AML-193 (cell line): ENCODE measurements at places on chromosomes 2 and 18.

- no peak for DNase-seq
Observed at GRCh38 chr18:48519431-48520100, 19.3 kb upstream of the CTIF start.

GRCh38 chr2:1938986-1939385 lies 194.7 kb upstream of the PXDN start:
- DNase-seq, result no peak

- no peak for DNase-seq
Observed at GRCh38 chr2:156434461-156435291, 1.5 kb upstream of the GPD2 start.

DNA sequence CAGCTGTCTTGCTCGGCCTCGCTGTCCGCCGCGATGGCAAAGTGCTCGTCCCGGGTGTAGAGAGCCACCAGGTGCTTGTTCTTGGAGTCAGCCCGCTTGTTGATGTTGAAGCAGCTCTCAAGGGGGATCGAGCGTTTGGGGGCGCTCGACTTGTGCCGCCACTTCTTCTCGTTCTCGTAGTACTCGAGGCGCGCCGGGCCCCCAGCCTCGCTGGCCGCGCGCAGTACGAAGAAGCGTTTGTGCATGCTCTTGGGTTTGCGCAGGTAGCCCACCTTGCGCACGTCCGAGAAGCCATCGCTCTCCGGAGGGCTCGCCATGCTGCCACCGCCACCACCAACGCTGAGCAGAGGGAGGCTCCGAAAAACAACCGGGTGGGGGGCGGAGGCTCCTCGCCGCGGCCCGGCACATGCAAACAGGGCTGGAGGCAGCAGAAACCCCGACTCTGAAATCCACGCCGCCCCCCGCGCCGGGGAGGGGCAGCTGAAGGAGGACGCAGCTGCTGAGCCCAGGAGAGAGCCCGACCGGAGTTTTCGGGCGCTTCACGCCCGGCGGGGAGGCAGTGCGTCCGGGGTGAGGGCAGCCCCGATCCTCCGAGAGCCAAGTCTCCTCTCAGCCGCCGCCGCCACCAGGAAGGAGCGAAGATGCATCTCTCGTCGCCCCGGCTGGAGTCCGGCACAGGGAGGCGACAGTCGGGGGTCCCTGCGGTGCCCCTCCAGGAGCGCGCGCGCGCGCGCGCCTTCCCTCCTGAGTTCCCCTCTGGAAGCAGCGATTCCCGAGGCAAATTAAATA lies 1.0 kb downstream of the IRS1 start:
- DNase-seq, result no peak

DNA sequence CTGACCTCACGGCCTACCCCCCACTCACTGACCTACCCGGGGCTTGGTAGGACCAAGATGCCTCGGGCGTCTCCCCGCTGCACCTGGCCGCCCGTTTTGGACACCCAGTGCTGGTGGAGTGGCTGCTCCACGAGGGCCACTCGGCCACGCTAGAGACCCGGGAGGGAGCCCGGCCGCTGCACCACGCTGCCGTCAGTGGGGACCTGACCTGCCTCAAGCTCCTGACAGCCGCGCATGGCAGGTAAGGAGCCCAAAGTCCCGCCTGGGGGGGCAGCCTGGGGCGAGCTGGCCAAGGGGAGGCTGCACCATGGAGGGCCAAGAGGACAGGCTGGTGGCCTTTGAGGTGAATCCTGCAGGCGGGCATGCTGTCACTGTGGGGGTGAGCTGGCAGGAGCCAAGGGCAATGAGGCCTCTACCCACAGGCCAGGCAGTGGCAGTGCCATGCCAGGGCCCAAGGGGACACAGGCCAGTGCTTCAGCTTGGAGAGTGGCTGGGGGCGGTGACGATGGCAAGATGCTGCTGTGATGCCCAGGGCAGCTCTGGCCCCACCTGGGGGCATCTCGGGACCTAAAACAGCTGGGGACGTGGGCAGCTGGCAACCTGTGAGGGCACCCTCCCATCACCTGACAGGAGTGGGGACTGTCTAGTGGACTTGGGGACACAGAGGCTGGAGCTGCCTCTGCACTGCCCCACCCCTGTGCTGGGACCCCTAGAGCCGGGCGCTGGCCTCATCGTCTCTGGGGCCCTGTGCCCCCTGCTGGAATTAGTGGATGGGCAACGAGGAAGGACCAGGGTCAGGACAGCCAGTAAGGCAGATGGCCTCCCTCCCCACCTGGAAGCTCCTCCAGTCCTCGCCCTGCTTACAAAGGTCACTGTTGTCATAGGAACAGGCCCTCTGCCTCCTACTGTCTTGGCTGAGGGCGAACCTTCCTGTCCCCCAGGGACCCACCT lies 2.0 kb downstream of the ESPNL start:
- DNase-seq, result no peak
